ENCODE measurements at places on chromosomes 1 and 21.

DNA sequence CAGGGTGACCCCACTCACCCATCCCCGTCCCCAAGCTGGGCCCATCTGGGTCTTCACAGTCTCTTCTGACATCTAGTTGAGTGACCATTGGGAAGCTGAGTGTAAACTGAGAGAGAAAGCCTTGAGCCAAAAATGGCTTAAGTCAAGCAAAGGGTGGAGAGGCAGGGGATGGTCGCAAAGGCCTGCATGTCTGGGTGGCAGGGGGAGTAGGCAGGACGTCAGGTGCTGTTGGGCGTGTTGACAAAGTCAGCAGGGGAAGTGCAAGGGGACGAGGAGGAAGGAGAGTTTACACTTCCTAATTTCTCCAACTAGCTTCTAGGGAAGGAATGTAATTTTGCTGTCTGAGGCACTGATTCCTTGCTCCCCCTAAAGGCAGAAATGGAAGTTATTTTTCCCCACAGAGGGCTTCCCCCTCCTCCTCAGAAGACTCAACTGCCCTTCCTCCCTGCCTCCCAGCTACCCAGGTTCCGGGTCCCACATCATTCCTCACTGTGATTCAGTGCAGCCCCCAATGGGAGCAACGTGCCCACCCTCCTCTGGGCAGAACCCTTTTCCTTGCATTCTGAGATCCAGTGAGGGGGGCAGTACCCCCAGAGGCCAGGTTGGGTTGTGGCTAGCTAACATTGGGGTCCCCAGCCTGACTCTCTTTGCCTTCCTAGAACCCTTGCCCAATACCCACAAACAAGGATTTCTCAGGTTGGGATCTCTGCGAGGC, 1.2 kb upstream of the ADORA1 start:
- no peak for DNase-seq

- no peak for DNase-seq
These were observed 87.6 kb downstream of the CNIH3 start for GRCh38 chr1:224703702-224704101.

DNA sequence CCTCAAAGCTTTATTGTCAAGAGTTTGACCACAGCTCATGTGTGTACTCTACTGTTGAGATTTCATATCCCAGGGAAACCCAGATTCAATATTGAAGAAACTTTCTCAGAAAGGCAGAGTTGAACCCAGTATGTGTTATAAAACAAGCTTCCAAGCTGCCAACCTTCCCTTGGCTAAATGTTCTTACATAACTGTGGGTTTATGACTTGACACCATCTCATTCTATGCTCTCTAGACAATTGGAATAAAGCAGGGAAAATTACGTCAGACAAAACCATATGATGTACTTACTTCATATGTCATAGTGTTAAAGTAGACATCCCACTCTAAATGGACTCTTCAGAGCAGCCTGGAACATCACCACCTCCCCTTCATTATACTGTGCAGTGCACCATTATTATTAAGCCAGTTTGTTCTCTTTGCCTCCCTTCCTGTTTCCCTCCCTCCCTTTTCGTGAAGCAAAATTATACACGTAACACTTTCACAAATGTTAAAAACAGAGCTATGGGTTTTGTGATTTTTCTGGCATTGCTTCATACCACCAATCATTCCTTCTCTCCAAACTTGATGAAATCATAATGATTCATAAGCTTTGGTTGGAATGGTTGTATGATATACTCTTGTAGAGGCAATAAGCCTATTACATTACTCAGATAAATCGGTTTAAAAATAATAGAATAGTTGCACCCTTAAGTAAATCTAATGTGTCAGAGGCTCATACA, 507.2 kb downstream of the LTN1 start:
- no peak for DNase-seq

DNA sequence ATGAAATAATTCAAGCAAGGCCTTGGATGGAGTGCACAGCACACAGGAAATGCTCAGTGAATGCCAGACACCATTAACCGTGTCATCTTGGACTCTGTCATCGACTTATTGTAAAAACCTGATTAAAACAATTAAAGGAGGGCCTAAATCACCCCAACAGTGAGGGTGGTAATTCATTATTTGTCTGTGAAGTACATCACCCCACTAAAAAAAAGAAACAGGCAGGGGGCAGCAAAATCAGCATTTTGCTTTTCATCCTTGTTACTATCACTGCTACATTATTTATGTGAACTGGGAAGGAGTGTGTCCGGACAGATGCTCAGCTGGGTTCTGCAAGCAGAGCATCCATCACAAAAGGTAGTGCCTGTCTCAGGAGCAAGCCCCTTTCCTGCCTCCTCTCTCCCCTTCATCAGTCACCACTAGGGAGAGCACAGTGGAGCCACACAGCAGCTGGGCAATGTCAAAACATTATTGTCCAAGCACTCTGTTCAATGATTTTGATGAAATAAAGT, 98.5 kb downstream of the RERE start:
- no peak for DNase-seq

DNA sequence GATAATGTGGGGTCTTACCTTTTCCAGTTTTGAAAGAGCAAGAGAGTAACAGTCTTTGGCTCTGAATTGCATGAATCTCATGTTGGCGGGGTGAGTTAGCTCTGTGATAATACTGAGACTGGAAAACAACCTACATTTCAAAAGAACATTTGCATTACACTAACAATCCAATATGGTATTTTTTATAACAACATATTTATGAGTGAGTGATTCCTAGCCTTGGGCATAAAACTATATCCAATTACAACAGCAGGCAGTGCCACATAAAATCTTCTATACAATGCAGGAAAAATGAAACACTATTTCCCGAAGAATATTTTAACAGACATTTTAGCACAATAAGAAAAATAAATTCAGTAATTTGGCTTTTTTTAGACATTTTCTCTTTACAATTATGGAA, 303.0 kb downstream of the KCNT2 start:
- no peak for DNase-seq

GRCh38 chr1:157658571-157658970, 42.0 kb downstream of the FCRL3 start:
- no peak for DNase-seq

GRCh38 chr1:89464008-89464407, 60.6 kb upstream of the LRRC8B start:
- DNase-seq, result peak; percentile 15

GRCh38 chr1:54861070-54861761, 25.8 kb downstream of the DHCR24 start:
- DNase-seq, result no peak

DNA sequence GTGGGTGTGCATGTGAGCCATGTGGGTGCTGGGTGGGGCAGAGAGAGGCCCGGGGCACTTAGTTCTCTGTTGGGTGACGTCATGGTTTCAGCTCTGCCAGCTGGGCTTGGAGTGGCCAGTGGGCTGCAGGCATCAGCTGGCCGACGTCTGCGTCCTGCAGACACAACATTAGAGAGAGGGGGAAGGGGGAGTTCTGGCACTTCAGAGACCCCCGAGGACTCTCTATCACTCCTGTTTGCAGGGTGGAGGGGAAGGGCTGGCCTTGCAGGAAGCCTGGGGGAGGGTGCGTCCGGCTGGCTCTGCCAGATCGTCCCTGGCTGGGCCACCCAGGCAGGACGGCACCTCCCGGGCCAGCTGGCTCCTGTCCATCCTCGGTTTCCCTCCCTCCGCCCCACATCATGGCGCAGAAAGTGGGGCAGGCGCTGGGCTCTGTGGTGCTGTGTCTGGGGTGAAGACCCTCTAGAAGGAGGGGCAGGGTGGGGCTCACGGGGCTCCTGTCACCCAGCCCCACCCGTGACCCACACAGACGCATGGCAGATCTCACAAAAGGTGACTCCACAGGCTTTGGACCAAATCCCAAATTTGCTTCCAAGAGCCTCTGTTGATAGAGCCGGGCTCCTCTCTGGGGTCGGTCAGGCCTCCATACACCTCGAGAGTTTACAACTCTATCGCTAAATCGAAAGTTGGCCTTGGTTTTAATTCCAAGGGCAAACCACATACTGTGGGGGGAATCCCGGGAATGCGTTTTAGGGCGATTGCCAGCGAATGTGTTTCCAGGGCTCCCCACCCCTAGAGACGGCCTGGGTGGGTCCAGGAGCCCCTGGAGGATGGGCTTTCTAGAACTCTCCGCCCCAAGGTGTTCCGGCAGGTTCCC, 73.4 kb upstream of the TTC34 start:
- DNase-seq, result no peak

GRCh38 chr21:34091032-34091431, 17.7 kb downstream of the MRPS6 start:
- DNase-seq, result no peak

- DNase-seq, result no peak
These were observed 154.0 kb downstream of the RHOU start for GRCh38 chr1:228889289-228889688.

DNA sequence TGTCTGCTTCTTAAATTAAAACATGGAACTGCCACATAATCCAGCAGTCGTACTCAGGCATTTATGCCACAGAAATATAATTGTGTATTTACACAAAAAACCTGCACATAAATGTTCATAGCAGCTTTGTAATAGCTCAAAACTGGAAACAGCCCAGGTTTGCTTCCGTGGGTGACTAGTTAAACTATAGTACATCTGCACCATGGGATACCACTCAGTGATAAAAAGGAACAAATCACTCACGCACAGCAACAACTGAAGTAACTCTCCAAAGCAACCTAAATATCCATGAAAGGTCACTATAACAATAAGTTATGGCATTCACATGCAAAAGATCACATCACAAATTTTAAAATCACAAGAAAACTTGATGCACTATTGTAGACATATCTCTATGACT, 64.4 kb downstream of the KCNT2 start:
- DNase-seq, result no peak

- no peak for DNase-seq
These were observed 6.5 kb downstream of the CTRC start for GRCh38 chr1:15444468-15445389.

GRCh38 chr1:240171907-240172306, 80.2 kb downstream of the FMN2 start:
- no peak for DNase-seq

DNA sequence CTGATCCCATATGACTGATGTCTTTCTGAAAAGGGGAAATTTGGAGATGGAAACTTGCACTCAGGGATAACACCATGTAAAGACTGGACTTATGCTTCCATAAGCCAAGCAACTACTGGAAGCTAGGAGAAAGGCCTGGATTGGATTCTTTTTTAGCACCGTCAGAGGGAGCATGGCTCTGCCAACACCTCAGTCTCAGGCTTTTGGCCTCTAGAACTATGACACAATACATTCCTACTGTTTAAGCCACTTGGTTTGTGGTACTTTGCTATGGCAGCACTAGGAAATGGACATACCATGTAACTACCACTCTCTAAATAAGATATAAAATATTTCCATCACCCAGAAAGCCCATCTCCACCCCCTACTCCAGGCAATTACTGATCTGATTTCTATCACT, 139.7 kb downstream of the CYYR1 start:
- no peak for DNase-seq

DNA sequence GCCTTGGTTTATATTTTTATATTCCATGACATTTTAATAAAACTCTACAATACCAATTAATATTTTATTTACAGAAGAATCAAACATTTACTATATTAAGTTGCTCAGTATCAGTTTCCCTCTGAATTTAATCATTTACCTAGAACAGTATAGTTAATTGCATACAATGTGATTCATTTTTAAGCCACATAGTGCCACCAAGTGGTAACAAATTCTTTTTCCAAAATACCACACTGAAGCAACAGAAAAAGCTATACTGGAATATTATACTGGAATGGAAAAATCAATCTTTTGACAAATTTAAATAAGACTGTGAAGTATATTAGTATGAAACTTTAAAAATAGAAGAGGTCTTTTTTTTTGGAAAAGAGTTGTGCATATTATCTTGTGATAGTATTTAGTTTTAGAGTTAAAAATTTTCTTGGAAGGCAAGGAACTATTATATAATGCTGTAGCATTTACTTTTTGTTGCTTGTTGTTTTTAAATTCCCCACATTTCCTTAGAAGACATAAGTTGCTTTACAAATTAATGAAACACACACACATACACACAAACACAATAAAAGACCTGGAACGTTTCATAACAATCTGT, 57.3 kb downstream of the ZNF644 start:
- no peak for DNase-seq

DNA sequence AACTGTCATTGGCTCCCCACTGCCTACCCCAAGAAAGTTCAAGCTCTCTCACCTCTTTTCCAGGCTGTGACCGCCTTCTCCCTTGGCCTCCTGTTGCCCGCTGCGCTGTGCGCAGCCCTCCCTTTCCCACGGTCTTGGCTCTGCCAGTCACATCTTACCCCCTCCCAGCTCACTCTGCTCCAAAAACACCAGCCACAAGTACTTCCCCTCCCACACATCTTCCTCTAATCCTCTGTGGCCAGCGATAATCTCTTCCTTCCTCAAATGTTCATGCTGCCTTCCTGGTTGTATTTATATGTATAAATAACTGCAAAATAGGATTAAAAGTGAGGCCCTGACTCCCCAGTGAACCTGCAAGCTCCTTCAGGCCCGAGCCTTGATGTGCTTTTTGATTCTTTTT, 81.8 kb downstream of the AJAP1 start:
- no peak for DNase-seq

GRCh38 chr1:8152731-8153702, 126.9 kb upstream of the ERRFI1 start:
- peak; percentile 41 for DNase-seq

DNA sequence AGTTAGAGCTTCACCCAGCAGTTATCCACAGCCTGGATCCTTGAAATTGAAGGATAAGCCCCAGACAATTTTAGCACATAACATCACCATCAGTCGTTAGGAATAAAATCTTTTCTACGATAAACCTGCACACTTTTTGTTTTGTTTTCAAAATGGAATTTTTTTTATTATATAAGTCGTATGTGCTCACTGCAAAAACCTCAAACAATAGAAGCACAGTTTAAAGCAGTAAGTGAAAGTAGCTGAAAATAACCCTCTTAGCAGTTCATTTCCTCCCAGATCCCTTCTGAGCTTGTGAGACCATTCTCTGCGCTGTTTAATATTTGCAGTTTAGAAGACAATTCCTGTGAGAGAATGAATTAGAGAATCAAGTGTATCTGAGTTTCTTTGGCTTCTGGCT, 38.3 kb downstream of the ELK4 start:
- DNase-seq, result no peak

DNA sequence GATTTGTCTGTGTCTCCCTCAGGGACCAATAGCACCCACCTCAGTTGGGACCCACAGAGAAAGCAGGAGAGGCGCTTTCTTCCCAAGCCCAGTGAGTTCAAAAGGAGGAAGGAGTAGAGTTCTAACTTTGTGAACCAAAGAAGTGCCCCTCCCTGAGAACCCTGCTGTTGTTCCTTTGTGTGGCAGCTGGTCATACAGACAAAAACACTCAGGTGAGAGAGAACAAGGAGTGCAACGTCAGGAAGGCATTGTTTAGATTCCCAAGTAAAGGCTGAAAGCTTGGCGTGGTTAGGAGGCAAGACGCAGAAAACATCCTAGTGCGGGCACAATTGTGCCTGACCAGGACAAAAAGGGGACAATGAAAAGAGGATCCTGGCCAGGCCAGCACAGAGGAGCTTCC, 654.6 kb downstream of the KIF26B start:
- no peak for DNase-seq

GRCh38 chr21:18608226-18608625, 204.6 kb upstream of the TMPRSS15 start:
- DNase-seq, result no peak

All from activated T-helper 1 cell treated with anti-CD3 and anti-CD28 coated beads, Interleukin-12 subunit alpha, Interleukin-12 subunit beta, Interleukin-2, Interleukin-4 antibody, amounts not matched to agents 30 ng/mL and 10 ng/mL and 1 ng/mL, durations not matched to agents 14 hours and 24 hours and 36 hours (primary cell).